ENCODE measurements at places on chromosomes 12 and 14. TPM values are rescaled to one million over a fixed set of nuclear protein-coding genes. Genes with fewer than 3 reads are reported as not detected.

DNA sequence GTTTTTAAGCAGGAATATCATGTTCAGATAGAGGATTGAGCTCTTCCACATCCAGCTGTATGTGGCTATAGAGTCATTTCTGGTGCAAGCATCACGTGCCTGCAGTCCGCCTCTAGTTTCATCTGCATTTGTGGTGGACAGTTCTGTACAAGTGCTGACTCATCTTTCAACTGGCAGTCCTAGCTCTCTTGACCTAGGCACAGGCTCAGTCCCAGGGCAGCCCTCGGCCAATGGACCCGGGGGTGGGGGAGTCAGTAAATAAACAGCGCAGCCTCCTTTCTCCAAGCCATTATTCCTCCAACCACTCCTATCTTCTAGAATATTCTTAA is 41.8 kb upstream of the FRMD6 start:
- no peak overlapping the region for H3K4me3 ChIP-seq
- peaks cover 32% of the 10 kb centered on the region for H3K4me1 ChIP-seq
- no peak for DNase-seq
- no peaks in the 10 kb centered on the region for H3K36me3 ChIP-seq
- H3K27me3 ChIP-seq: no peaks in the 10 kb centered on the region

DNA sequence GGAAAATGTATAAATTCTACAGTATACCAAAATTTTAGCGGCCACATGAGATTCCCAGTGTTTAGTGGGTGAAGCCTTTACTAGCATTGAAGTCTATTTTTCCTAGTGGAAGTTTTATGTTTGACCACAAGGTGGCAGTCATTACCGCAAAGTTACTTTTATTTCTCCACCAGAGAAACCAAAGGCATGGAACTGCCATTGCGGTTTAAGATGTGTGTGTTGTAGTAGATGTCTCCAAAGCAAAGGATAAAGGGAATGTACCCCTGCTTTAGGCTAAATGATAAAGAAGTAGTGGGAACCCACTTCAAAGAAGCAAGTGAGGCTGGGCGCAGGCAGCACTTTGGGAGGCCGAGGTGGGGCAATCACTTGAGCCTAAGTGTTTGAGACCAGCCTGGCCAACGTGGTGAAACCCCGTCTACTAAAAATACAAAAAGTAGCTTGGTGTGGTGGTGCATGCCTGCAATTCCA is 140.5 kb downstream of the PRKCH start:
- H3K27me3 ChIP-seq: no peaks in the 10 kb centered on the region
- peaks cover 3% of the 10 kb centered on the region for H3K36me3 ChIP-seq
- H3K4me1 ChIP-seq: peaks cover 14% of the 10 kb centered on the region
- no peak overlapping the region for H3K4me3 ChIP-seq
- peak overlapping the region; percentile 6 for H3K27ac ChIP-seq

GRCh38 chr14:97233319-97233985 is 436.3 kb downstream of the VRK1 start:
- H3K4me3 ChIP-seq: no peak overlapping the region
- no peak overlapping the region for H3K27ac ChIP-seq
- no peak for DNase-seq
- H3K27me3 ChIP-seq: peaks cover 40% of the 10 kb centered on the region
- H3K36me3 ChIP-seq: no peaks in the 10 kb centered on the region
- no peaks in the 10 kb centered on the region for H3K4me1 ChIP-seq

- no peak for DNase-seq
- H3K36me3 ChIP-seq: peaks cover 2% of the 10 kb centered on the region
- no peak overlapping the region for H3K4me3 ChIP-seq
These were observed 121.7 kb downstream of the RALGAPA1 start for GRCh38 chr14:35687335-35687939.

DNA sequence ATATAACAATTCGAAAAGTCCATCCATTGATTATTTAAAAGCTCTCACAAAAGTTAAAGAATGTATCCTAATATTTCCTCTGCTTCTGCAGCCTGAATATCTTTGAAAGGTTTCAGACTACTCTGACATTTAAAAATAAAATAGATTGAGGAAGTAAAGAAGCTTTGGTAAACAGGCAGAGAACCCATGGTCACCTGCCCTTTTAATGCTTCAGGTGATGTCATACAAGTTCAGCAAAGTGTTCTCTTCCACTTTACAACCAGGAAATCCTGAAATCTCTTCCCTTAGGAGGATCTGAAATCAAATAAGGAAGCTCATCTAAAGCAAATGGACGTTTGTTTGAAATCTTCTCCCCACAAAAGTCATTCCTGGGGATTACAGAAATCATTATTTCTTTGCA is 322.4 kb downstream of the PDZRN4 start:
- no peaks in the 10 kb centered on the region for H3K27me3 ChIP-seq
- no peaks in the 10 kb centered on the region for H3K36me3 ChIP-seq
- DNase-seq: no peak
- no peaks in the 10 kb centered on the region for H3K4me1 ChIP-seq
- H3K4me3 ChIP-seq: no peak overlapping the region

DNA sequence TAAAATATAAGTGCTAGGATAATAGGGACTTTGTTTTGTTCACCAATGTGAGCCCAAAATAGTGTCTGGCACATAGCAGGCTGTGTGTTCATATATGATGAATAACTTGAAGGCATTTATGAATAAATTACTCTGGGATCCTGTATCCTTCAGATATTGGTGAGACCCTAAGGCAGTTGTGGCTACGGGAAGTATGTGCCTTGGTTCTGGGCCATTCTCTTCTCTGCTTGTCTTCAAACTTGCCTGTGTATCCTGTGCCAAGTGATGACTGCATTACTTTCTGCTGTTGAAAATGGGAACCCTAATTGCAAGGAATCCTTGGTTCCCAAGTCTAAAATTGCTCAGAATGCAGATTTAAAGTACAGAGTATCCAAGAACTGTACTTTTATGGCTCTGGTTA is 67.6 kb upstream of the KTN1 start:
- H3K27ac ChIP-seq: no peak overlapping the region
- H3K36me3 ChIP-seq: no peaks in the 10 kb centered on the region
- DNase-seq: no peak
- no peak overlapping the region for H3K4me3 ChIP-seq
- no peaks in the 10 kb centered on the region for H3K4me1 ChIP-seq
- no peaks in the 10 kb centered on the region for H3K27me3 ChIP-seq

- peaks cover 30% of the 10 kb centered on the region for H3K36me3 ChIP-seq
- no peaks in the 10 kb centered on the region for H3K27me3 ChIP-seq
- peak overlapping the region; percentile 31 for H3K4me3 ChIP-seq
These were observed 84.0 kb downstream of the LRP6 start for GRCh38 chr12:12182703-12183365.

- H3K4me3 ChIP-seq: no peak overlapping the region
- no peaks in the 10 kb centered on the region for H3K36me3 ChIP-seq
- DNase-seq: no peak
- peaks cover 24% of the 10 kb centered on the region for H3K27me3 ChIP-seq
- no peak overlapping the region for H3K27ac ChIP-seq
These were observed 7.9 kb upstream of the GNG2 start for GRCh38 chr14:51852541-51852940.

DNA sequence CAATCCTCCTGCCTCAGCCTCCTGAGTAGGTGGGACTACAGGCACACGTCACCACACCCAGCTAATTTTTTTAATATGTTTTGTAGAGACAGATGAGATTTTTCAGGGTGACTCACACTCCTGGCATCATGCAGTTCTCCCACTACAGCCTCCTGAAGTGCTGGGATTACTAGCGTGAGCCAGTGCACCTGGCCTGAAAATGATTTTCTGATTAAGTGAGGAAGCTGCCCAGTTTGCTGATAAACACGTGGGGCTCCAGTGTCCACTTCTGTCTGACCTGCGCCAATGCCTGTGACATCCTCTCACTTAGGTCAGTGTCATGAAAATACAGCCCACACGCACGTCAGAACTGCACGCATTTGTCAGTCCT is 37.0 kb upstream of the SFSWAP start:
- H3K4me3 ChIP-seq: no peak overlapping the region
- no peak for DNase-seq
- no peaks in the 10 kb centered on the region for H3K4me1 ChIP-seq
- no peak overlapping the region for H3K27ac ChIP-seq
- H3K27me3 ChIP-seq: peaks cover 28% of the 10 kb centered on the region
- H3K36me3 ChIP-seq: no peaks in the 10 kb centered on the region

DNA sequence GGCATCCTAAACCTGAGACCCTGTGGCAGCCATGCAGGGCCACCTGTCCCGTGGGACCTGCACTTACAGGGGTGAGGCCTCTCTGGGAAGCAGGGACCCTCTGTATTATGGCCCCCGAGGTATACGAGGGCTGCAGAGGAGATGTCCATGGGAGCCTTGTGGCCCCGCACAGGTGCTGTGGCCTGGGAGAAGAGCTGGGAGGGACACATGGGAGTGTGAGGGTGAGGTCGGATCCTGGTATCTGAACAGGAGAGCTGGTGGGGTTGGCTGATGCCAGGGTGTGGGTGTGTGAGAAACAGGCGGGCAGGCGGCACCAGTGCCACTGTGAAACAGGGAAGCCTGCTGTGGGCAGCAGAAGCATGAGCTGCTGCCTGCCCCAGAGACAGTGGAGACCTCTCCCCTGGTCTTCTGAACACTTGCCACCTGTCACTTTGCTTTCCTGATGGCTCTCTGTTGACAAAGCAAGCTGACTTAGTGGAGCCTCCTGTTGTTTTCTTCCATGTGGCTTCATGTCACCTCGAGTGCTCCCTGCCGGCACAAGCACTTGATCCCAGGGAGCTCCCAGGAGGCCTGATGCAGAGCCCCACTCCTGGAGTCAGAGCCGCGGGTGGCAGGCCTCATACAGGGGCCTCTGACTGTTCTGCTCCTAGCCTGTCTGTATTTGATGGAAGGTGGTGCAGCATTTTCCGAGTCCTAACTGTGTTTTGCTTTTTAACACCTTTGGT is 19.8 kb upstream of the AMN start:
- H3K36me3 ChIP-seq: peaks cover 25% of the 10 kb centered on the region
- no peaks in the 10 kb centered on the region for H3K4me1 ChIP-seq
- no peaks in the 10 kb centered on the region for H3K27me3 ChIP-seq
- no peak overlapping the region for H3K4me3 ChIP-seq
- no peak for DNase-seq

DNA sequence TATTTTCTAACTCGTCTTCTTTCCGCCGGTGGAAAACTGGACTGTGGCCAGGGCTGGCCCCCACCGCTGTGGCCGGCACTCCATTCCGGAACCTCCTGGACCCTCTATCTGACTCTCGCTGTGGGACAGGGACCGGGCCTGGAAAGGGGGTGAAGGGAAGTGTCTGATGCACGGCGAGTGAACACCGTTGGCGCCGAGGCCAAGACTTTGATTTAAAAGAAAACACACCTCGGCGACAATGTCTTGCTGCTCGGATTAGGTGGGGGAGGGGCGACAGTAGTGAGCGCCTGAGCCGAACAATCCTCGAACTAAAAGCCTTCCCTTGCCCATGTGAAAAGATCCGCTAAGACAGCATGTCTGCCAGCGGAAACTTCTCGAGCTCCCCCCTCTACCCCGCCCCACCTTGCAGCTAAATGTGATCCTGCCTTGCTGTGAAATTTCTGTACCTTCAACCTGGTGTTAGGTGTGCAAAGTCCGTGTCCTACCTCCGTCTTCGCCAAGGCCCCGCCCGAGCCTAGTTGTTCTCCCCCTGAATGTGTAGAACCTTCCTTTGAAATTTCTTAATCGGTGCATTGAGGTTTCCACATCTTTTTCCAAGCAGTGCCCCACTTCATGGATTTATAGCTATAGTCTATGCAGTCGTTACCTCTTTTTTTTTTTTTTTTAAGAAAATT is 862 bp upstream of the HOTAIR start:
- peak overlapping the region; percentile 79 for H3K27ac ChIP-seq
- no peaks in the 10 kb centered on the region for H3K36me3 ChIP-seq
- no peak for DNase-seq

- H3K27ac ChIP-seq: no peak overlapping the region
- no peak overlapping the region for H3K4me3 ChIP-seq
- no peak for DNase-seq
- H3K4me1 ChIP-seq: no peaks in the 10 kb centered on the region
- H3K36me3 ChIP-seq: no peaks in the 10 kb centered on the region
- peaks cover 5% of the 10 kb centered on the region for H3K27me3 ChIP-seq
These were observed 283.8 kb downstream of the VRK1 start for GRCh38 chr14:97080991-97081390.

DNA sequence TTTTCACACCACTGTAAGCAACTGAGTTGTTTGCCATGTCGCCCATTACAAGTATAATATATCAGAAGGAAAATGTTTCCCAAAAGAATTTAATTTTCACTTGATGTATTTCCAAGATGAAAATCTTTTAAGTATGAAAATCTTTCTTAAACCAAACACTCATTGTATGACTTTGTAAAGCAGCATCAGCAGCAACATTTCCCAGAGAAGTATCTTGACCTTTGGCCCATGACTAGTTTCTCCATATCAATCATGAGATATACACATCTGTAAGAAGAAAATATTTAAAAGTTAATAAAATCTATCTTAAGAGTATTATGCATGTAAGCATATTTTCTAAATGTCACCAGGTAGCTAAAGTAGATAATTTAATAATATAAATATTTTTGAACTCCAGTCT is 52.8 kb downstream of the ATP2B1 start:
- H3K27me3 ChIP-seq: no peaks in the 10 kb centered on the region
- no peak overlapping the region for H3K27ac ChIP-seq
- peaks cover 32% of the 10 kb centered on the region for H3K4me1 ChIP-seq
- no peak for DNase-seq
- no peak overlapping the region for H3K4me3 ChIP-seq

DNA sequence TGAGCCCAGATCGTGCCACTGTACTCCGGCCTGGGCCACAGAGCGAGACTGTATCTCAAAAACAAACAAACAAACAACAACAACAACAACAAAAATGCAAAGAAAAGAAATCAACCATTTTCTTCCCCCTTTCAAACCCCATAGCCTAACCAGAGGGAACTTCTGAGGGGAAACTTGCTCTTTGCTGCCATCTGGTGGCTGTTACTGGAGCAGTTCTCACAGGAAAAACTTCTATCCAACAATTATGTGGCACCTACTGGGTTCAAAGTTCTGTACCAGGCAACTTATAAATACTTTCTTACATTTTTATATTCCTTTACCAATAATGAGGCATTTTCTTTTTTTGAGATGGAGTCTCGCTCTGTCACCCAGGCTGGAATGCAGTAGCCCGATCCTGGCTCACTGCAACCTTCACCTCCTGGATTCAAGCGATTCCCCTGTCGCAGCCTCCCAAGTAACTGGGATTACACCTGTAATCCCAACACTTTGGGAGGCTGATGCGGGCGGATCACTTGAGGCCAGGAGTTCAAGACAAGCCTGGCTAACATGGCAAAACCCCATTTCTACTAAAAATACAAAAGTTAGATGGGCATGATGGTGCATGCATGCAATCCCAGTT is 50.9 kb upstream of the BICDL1 start:
- DNase-seq: peak; percentile 51
- no peaks in the 10 kb centered on the region for H3K36me3 ChIP-seq
- H3K4me1 ChIP-seq: no peaks in the 10 kb centered on the region

- peaks cover 46% of the 10 kb centered on the region for H3K27me3 ChIP-seq
- no peak for DNase-seq
- no peak overlapping the region for H3K27ac ChIP-seq
- no peak overlapping the region for H3K4me3 ChIP-seq
These were observed 155.2 kb downstream of the BCL11B start for GRCh38 chr14:99116741-99117295.

CLEC4C gene
- total RNA-seq: not detected

COCH gene
- 32.5 TPM for total RNA-seq

TMEM119 gene
- 0.24 TPM for total RNA-seq

INHBC gene
- not detected for total RNA-seq

PRB4 gene
- not detected for total RNA-seq

IFI27 gene
- 5.8 TPM for total RNA-seq

SCN8A gene
- total RNA-seq: 8.1 TPM
